CD4-positive, alpha-beta T cell treated with Interleukin-17A for 4 hours (primary cell): ENCODE measurements at places on chromosomes 3 and 15.

DNA sequence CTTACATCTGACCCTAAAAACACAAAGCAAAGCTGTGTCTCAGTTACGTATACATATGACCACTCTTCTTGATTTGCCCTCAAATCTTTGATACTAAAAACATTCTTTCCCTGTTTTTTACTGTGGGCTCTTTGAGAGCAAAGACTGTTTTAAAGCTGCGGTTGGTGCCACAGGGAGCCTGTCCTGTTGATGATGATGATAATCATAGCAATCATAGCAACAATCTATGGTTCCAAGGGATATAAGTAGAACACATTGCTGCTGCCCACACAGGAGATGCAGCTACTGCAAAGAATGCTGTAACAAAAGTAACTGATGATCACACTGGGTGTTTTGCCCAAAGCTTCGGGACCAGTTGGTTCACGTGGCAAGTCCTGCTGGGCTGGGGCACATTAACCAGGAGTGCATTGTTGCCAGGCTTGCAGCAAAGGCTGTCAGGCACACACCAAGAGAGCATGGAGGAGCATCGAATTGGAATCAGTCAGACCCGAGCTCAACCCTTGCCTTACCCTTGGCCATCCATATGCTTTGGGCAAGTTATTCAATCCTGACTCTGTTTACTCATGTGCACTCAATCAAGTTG, 131.4 kb upstream of the EIF1B start:
- no peak for DNase-seq

- DNase-seq, result no peak
These were observed 154.0 kb upstream of the BCL6 start for GRCh38 chr3:187899246-187899645.

DNA sequence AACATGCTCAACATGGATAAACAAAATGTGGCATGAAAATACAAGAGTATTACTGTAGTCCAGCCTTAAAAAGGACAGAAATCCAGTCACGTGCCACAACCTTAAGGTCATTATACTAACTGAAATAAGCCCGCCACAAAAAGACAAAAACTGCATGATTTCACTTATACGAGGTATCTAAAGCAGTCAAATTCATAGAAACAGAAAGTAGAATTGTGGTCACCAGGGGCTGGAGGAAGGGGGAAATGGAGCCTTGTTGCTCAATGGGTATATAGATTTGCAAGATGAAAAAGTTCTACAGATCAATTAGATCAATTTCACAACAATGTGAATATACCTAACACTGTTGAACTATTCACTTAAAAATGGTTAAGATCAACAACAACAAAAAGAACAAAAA, 7.4 kb downstream of the GLB1 start:
- peak; percentile 18 for DNase-seq

- no peak for DNase-seq
These were observed 40.5 kb downstream of the PPCDC start for GRCh38 chr15:75063889-75064288.

DNA sequence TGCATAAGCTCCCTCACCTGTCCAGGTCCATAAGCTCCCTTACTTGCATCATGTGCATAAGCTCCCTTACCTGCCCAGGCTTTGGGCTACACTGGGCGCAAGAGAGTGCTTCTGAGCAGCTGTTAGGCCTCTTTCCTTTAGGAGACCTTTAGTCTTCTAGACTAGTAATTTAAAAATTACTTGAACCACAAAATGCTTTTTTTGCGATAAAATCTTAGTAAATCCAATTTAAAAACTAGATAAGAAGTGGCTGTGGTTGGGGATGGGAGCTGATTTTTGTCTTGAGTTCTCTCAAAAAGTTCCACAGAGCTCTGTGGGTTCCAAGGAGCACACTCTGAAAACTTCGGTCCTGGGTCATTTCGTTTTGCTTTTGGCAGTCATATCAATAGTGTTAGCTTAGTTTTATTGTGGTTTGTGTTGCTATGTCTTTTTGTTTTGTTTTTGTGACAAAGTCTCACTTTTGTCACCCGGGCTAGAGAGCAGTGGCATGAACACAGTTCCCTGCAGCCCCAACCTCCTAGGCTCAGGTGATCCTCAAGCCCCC, 6.7 kb downstream of the CEMIP start:
- DNase-seq, result no peak

- DNase-seq, result no peak
These were observed 44.7 kb downstream of the FAM43A start for GRCh38 chr3:194730365-194730764.

GRCh38 chr3:116614795-116615362, 94.7 kb upstream of the TUSC7 start:
- DNase-seq, result no peak
